ENCODE measurements at places on chromosomes 5 and 9.

DNA sequence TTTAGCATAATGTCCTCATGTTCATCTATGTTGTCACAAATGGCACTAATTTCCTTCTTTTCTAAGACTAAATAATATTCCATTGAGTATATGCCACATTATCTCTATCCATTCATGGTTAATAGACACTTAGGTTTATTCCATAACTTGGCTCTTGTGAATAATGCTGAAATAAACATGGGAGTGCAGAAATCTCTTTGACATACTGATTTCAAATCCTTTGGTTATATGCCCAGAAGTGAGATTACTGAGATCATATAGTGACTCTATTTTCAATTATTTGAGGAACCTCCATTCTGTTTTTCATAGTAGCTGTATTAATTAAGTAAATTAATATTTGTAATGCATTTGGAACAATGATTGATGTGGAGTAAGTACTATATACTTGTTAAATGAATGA lies 13.0 kb downstream of the SMIM3 start:
- DNase-seq, result no peak

- DNase-seq, result no peak
Observed at GRCh38 chr9:4143936-4144717, 155.7 kb downstream of the GLIS3 start.

- no peak for DNase-seq
Observed at GRCh38 chr5:34609951-34610441, 46.1 kb upstream of the RAI14 start.

- peak; percentile 2 for DNase-seq
Observed at GRCh38 chr9:89798547-89799120, 193.8 kb downstream of the GADD45G start.

GRCh38 chr5:33531037-33531298 lies 90.2 kb downstream of the TARS1 start:
- no peak for DNase-seq

- DNase-seq, result no peak
Observed at GRCh38 chr5:142826093-142826492, 55.9 kb downstream of the ARHGAP26 start.

- DNase-seq, result no peak
Observed at GRCh38 chr5:171739271-171739670, 46.3 kb upstream of the SMIM23 start.

- no peak for DNase-seq
Observed at GRCh38 chr5:151101151-151101550, 20.3 kb upstream of the TNIP1 start.

GRCh38 chr9:93136011-93136440 lies 2.0 kb upstream of the NINJ1 start:
- no peak for DNase-seq

- DNase-seq, result no peak
Observed at GRCh38 chr5:50975840-50976239, 309.4 kb downstream of the PARP8 start.

GRCh38 chr5:163748934-163749333 lies 243.5 kb downstream of the MAT2B start:
- no peak for DNase-seq

GRCh38 chr5:75524071-75524470 lies 12.4 kb downstream of the POLK start:
- DNase-seq, result no peak

- no peak for DNase-seq
Observed at GRCh38 chr5:175646251-175646650, 11.6 kb upstream of the HRH2 start.

Data from NCI-H82 (cell line).